AG04449 (cell line): ENCODE measurements at places on chromosomes 5 and 9.

DNA sequence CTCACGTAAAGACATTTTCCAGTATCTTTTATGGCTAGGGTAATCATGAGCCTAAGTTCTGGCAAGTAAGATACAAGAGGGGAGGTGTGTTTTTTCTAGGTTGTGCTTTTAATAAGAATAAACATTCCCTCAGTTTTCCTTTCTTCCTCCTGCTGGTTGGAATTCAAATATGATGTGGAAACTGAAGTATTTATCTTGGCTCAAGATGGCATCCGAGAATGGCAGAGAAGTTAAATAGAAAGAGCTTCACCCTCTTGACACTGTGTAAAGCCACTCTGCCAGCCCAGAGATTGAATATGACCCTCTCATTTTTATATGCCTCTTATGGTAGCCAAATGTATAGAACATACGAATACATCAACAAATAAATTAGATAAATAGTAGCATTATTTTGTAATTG lies 438.4 kb downstream of the ISL1 start:
- no peak for DNase-seq

- DNase-seq: no peak
These were observed 102.4 kb downstream of the NFIB start for GRCh38 chr9:14211564-14211963.

- DNase-seq: no peak
These were observed 20.8 kb downstream of the KYAT1 start for GRCh38 chr9:128860937-128861336.

DNA sequence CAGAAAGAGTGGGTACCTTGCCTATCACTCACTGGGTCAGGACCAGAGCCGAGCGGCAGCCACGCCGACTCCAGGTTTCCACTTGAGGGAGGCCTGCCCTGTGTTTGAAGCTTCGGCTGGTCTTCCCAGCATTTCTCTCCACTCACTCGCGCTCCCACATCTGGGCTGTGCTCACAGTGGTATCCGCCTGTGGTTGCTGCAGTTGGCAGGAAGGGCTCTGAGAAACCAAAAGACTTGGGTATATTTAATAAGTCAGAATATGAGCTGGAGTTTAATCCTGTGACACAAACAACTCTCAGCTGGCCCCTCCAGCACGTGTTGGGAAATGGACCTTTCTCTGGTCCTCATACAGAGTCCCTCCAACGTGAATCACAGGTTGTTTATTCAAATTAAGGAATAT lies 70.9 kb downstream of the SPRY4 start:
- DNase-seq: no peak

GRCh38 chr9:90121762-90122161 lies 517.0 kb downstream of the GADD45G start:
- no peak for DNase-seq

GRCh38 chr5:161396171-161396570 lies 150.4 kb downstream of the GABRB2 start:
- DNase-seq: no peak

DNA sequence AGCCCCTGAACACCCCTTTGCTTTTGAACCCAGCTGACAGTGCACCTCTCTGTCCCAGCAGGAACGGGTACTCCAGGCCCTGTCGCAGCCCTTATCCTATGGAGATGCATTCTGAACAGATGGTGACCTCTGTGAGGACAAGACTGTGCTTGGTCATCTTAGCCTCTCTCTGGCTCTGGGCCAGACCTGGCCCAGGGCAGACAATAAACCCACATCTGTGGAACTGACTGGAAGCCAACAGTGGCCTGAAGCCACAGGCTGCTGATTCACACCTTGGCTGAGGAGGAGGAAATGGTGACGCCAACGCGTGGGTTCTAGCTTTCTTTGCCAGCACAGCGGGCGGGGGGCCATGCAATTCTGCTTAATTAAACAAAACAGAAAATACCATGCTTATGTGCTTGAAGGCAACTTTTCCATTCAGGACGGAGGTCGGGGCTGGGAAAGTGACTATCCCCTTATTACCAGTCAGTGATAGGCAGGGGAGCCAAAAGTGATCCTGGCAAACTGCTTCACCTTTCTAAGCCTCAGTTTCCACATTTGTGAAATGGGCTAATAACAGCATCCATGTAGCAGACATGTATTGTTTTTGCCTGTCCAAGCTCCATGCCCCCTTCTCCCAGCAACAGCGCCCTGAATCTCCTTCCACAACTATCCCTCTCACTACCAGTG lies 10.8 kb downstream of the SH3PXD2B start:
- DNase-seq: peak; percentile 74

- no peak for DNase-seq
These were observed 26.9 kb upstream of the ADAM19 start for GRCh38 chr5:157602505-157602904.

GRCh38 chr9:129962889-129963703 lies 79.9 kb downstream of the FNBP1 start:
- no peak for DNase-seq

DNA sequence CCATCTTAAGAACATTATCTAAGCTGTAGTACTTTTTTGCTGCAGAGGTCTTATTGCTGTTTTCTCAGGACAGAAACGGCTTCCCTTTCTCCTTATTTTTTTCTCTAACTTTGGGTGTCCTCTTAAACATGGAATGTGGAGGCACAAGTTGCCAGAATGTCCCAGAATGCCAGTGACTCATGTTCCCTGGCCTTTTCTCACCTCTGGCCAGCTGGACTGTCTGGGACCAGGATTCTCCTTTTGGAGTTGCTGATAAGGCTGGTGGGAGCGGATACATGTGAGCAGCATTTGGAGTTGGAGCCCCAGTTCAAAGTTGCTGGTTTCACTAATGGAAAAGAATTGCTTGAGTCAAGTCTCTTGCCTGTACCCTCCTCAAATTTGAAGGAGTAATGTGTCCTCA lies 112.8 kb downstream of the ARHGAP26 start:
- DNase-seq: no peak

DNA sequence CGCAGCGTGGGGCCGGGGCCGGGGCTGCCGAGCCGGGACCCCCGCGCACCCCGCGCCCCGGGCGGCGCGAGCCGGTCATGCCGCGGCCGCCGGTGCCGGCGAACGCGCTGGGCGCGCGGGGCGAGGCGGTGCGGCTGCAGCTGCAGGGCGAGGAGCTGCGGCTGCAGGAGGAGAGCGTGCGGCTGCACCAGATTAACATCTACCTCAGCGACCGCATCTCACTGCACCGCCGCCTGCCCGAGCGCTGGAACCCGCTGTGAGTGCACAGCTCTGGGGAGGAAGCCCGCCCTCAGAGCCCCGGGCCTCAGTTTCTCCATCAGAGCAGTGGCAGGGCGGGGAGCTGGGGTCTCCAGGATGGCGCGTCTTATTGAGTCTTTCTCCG lies 335 bp downstream of the GALNT12 start:
- no peak for DNase-seq

DNA sequence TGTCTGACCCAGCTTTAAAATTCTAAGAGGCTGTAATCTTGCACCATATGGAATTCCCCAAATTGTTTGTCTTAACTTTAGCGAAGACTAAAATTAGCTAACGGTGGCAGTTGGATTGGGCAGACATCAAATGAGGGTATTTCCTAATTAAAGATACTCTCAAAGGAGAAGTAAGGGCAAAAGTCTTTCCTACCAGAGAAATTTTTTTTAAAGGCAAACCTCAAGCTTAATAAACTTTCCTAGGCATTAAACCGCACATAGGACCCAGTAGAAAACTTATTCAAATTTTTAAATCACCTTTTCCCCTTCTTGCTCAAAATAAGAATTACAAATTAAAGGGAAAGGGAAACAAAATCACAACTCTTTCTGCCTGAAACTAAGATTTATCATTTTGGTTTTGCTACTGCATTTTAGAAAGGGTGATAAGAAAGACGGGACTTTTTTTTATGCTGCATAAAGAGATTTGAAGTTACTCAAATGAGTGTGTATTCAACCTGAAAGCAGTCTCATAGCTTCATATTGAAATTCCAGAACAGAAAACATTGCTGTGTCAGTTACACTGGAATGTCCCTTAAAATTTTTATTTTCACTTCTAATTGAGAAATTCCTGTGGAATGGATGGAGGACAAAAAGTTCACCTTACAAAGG lies 189.1 kb upstream of the PTGER4 start:
- no peak for DNase-seq

DNA sequence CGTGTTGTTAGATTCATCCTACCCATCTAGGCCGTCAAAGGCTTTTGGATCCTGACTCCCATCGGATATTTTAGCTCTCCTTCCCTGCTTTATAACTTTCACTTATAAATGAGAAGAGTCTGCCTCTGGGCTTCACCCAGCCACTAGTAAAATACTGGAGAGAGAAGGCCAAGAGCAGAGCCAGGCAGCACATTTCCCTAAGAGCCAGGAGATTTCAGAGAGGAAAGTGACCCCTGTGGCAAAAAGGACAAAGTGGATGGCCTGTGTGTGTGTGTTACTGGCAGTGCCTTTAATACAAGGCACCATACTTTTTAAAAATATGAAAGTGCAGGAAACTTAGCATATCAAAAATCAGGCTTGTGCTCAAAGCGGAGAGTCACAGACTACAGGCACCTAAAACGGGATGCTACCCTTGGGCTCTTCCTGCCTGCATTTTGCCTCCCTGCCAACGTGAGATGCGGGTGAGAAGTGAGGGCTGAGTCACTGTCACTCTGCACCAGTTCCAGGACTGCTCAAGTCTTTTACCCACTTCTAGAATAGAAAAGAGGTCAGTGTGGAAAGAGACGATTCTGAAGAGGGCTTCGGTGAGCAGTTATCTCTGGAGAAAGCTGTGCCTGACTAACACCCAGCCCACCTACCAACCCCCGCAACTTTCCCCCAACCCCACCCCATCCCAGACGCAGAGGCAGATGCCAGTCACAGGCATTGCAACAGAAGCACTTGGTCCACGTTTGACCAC lies 15.9 kb downstream of the NFIL3 start:
- no peak for DNase-seq

- no peak for DNase-seq
These were observed 207.2 kb upstream of the DAB2 start for GRCh38 chr5:39631958-39632357.

- DNase-seq: no peak
These were observed 287.3 kb downstream of the EBF1 start for GRCh38 chr5:158812408-158812807.

GRCh38 chr5:21237461-21237860 lies 1249.5 kb upstream of the CDH18 start:
- DNase-seq: no peak

- DNase-seq: no peak
These were observed 381.4 kb downstream of the ACTL7B start for GRCh38 chr9:108474356-108474755.

DNA sequence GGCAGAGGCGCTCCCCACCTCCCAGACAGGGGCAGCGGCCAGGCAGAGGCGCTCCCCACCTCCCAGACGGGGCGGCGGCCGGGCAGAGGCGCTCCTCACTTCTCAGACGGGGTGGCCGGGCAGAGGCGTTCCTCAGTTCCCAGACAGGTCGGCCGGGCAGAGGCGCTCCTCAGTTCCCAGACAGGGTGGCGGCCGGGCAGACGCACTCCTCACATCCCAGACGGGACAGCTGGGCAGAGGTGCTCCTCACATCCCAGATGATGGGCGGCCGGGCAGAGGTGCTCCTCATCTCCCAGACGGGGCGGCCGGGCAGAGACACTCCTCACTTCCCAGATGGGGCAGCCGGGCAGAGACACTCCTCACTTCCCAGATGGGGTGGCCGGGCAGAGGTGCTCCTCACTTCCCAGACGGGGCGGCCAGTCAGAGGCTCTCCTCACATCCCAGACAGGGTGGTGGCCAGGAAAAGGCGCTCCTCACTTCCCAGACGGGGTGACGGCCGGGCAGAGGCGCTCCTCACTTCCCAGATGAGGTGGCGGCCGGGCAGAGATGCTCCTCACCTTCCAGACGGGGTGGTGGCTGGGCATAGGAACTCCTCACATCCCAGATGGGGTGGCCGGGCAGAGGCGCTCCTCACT lies 75.1 kb downstream of the CARTPT start:
- no peak for DNase-seq

GRCh38 chr9:129720865-129721545 lies 31.8 kb downstream of the PTGES start:
- no peak for DNase-seq

DNA sequence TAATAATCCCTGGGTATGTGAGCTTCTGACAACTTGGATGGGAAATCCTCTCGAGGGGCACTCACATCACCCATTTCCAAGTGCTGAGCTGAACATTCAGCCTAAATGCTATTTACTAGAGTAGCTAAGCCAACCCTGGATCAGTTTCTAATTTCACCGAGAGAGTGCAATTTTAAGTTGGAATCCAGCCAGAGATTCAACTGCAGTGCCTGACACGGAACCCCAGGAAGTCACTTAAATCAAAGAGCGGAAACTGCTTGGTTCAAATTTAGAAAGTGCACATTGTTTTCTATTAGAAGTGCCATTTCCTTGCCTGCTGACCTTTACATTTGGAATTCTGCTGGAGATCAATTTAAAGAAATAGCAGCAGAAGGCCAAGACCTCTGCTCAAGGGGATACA lies 8.8 kb downstream of the SPRY4 start:
- DNase-seq: no peak

- DNase-seq: peak; percentile 93
These were observed 527.2 kb downstream of the KCTD16 start for GRCh38 chr5:144697847-144698262.

GRCh38 chr5:44797841-44798240 lies 10.9 kb upstream of the MRPS30 start:
- no peak for DNase-seq

DNA sequence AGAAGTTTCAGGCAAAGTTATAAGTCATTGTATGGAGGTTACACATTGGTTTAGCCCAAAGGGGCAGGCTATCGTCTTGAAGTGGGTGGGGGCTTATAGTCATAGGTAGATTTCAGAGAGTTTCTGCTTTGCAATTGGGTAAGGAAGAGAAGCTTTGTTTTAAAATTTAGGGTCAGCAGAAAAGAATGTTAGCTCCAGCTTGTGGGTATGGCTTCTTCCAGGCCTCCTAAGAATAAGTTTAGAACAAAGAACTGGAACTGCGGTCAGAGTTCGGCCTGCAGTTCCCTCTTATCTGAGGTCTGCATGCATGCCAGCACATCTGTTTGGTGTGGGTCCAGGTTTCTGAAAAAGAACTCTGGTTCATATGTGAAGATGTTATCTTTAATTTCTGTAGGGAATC lies 96.1 kb downstream of the CYFIP2 start:
- DNase-seq: no peak

- DNase-seq: peak; percentile 38
These were observed 8.7 kb downstream of the TAS2R1 start for GRCh38 chr5:9621379-9621903.

DNA sequence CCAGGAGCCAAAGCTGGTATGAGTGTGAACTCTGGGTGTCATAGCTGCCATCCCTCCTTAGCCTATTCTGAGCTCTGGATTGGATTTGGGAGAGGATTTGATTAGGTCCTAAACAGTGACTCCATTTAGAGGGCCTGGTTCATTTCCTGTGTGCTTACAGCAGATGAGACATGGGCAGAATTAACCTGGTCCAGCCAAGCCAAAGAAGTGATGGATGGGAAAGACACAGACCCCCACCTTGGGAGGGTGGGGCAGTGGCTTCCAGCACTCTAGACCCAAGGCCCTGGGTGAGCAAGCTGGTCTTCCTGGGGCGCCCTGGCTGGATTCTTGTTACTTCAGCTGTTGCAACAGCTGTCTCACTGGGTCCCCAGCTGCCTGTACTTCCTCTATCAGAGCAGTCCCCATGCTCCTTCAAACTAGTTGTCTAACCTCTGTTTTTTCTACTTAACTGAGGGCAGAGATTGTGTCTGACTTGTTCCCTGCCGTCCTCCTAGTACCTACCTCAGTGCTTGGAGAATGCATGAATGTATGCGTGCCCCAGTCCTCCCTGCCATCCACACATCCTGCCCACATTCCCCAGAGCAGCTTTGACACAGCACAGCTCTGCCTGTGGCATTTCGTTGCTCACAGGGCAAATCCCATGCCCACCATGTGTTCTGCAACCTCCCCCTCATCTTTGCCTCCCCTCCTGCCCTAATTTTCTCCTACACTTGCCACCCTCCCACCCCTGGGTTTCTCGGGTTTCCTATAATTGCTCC lies 115.9 kb downstream of the RGS3 start:
- no peak for DNase-seq

GRCh38 chr9:93580654-93581380 lies 4.4 kb downstream of the PHF2 start:
- no peak for DNase-seq
